ENCODE measurements at places on chromosomes 4 and X.

- no peak for DNase-seq
Measured at GRCh38 chrX:150405576-150405975, 42.5 kb downstream of the MAMLD1 start.

- no peak for DNase-seq
Measured at GRCh38 chrX:121853762-121854613, 806.6 kb downstream of the GLUD2 start.

GRCh38 chr4:65918212-65918611, 247.9 kb upstream of the EPHA5 start:
- no peak for DNase-seq

DNA sequence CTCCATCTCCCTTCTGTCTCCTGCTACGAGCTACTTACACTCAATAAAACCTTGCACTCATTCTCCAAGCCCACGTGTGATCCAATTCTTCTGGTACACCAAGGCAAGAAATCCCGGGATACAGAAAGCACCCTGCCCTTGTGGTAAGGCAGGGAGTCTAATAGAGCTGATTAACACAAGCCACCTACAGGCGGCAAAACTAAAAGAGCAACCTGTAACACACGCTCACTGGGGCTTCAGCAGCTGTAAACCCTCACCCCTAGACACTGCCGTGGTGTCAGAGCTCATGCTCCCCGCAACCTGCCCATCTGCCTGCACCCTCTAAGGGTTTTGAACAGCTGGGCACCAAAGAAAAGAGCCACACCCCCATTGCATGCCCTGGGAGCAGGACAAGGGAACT, 755.4 kb upstream of the HTR2C start:
- no peak for DNase-seq

GRCh38 chr4:23219779-23220408, 527.2 kb downstream of the GBA3 start:
- DNase-seq = no peak
